ENCODE measurements at places on chromosomes 3 and 15. TPM values are rescaled to one million over a fixed set of nuclear protein-coding genes. Genes with fewer than 3 reads are reported as not detected.

GRCh38 chr15:80152180-80152895, 461 bp upstream of the FAH start:
- DNase-seq = peak; percentile 84
- peaks cover 33% of the 10 kb centered on the region for H3K4me1 ChIP-seq
- H3K4me3 ChIP-seq = peak overlapping the region; percentile 81
- H3K27ac ChIP-seq = peak overlapping the region; percentile 47
- no peaks in the 10 kb centered on the region for H3K36me3 ChIP-seq

The BNC1 gene
- not detected for total RNA-seq

DNA sequence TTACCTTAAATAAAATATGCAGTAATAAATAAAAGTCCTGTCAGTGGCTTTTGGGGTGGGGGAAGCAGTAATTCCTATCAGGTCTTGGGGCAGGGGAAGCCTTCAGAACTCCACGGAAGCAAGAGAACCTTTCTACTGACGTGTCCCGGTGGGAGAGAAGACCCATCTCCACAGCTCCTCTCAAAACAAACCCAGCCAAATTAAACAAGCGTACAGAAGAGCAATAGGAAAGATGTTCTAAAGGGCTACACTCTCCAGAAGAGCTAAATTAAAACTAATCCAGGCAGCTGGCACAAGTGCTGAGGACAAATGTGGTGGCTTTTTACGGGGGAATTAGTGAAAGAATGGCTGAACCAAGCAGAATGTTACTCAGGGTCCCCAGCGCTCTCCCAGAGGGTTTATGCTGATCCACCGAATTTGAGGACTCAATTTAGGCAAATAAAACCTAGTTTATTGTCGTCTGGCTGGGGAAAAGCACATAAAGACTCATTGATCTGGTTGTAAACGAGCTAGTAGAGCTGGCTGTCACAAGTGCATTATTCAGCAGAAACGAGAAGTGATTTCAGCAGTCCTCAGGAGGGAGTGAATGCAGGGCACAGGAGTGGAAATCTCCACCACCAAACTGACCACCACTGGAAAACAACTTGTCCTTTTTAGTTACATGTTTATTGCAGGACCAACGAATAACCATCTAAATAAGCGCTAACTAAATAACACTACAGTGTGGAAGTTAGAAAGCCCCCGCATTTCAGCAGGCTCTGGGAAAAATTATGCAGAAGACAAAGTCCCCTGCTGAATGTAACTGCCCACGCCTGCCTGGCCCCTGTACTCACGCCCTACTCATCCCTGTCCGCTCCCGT, 13.5 kb downstream of the BFSP2 start:
- no peaks in the 10 kb centered on the region for H3K36me3 ChIP-seq
- no peaks in the 10 kb centered on the region for H3K27me3 ChIP-seq
- H3K4me3 ChIP-seq = no peak overlapping the region
- DNase-seq = no peak

DNA sequence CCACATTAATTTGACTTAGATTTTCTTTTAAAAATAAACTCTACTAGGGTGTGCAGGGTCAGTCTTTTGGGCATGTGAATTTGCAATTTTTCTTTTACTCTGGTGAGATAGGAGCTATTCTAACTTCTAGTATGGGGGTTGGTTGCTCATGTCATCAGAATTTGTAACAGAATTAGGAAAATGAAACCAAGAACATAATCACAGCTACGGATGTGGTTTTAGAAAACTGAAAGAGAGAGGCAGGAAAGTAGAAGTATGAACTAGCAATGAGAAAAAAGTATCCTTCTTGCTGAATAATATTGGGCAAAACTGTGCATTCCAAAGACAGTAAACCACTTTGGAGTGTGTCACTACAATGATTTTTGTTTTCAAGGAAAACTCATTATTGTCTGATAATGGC, 43.3 kb downstream of the ADPGK start:
- H3K4me3 ChIP-seq = peak overlapping the region; percentile 58
- H3K27ac ChIP-seq = peak overlapping the region; percentile 70
- DNase-seq = no peak
- peaks cover 28% of the 10 kb centered on the region for H3K36me3 ChIP-seq

DNA sequence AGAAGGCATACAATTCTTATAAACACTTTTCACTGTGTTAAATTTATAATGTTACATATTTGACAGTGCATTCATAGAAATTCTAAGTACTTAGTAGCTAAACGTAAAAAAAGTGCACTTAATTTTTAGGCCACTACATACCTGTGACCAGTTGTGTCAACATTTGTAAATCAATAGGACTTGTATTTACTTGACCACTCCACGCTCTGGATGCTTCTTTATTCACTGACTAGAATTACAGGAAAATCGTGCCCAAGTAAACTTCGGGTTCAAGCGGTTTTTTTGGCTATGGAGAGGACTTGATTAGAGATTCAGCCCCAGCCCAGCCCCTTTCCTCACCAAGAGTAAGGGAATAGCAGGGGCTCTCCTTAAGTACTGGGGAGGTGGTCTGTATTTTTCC, 21.8 kb downstream of the WDR53 start:
- H3K36me3 ChIP-seq = peaks cover 16% of the 10 kb centered on the region
- H3K4me1 ChIP-seq = no peaks in the 10 kb centered on the region
- no peak for DNase-seq

DNA sequence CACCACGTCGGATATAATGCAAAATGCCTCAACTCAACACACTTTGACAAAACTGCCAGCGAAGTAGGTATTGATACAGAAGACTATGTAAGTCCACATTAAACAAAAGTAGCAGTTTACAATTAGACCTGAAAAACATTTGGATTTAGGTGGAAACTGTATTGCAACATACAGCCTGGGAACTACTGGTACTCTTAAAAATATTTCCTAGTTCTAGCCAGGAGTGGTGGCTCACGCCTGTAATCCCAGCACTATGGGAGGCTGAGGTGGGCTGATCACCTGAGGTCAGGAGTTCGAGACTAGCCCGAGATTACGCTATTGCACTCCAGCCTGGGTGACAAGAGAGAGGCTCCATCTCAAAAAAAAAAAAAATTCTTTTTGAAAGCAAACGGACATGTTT, 246.2 kb downstream of the ZBTB20 start:
- H3K27me3 ChIP-seq = no peaks in the 10 kb centered on the region
- H3K4me3 ChIP-seq = peak overlapping the region; percentile 8
- no peaks in the 10 kb centered on the region for H3K36me3 ChIP-seq
- no peak for DNase-seq
- no peak overlapping the region for H3K27ac ChIP-seq

The MESD gene
- total RNA-seq = 23.8 TPM

The NR1D2 gene
- total RNA-seq = 5.6 TPM

The PRICKLE2 gene
- total RNA-seq = 0.17 TPM

The CEP152 gene
- 33.3 TPM for total RNA-seq

The RAF1 gene
- total RNA-seq = 76.3 TPM

The SLC22A14 gene
- 0.14 TPM for total RNA-seq

The GP9 gene
- total RNA-seq = not detected

The OR5H2 gene
- total RNA-seq = not detected

DNA sequence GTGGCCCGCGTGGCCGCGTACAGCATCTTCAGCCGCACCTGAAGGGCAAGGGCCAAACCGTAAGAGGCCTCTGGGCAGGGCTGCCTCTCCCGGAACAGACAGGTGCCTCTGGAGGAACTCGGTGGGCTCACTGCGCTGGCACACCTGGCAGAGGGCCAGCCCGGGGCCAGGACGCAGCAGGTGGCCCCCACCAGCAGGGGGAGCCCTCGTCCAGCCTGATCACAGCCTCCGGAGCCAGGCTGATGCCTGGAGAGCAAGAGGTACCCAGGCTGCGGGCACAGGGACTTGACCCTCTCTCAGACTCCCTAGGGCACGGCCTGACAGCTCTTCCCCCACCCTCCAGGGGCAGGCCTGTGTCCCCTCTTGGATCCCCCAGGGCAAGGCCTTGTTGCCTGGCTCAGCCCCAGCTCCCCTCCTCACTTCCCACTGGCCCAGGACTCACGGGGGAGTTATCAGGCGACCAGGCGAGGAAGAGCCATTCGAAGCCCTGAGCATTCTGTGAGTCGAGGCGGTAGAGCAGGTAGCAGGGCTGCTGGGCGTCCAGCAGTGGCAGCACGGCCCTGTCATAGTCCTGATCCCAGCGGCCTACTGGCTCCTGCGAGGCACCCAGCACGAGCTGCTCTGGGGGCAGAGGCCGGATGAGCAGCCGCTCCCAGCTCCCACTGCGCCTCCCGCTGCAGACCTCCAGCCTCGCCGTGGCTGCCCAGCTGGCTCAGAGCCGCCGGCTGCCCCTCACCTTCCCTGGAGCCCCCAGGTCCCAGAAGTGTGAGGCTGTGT, 6.2 kb upstream of the TLR9 start:
- H3K4me3 ChIP-seq = peak overlapping the region; percentile 51
- H3K36me3 ChIP-seq = peaks cover 2% of the 10 kb centered on the region
- no peak overlapping the region for H3K27ac ChIP-seq
- H3K27me3 ChIP-seq = no peaks in the 10 kb centered on the region

The GPR62 gene
- total RNA-seq = not detected

GRCh38 chr15:70614221-70614620, 149.1 kb downstream of the UACA start:
- H3K27ac ChIP-seq = peak overlapping the region; percentile 9
- no peak for DNase-seq
- H3K4me1 ChIP-seq = no peaks in the 10 kb centered on the region
- peaks cover 15% of the 10 kb centered on the region for H3K27me3 ChIP-seq
- no peaks in the 10 kb centered on the region for H3K36me3 ChIP-seq

- H3K4me3 ChIP-seq = peak overlapping the region; percentile 91
- peaks cover 35% of the 10 kb centered on the region for H3K27me3 ChIP-seq
- no peak overlapping the region for H3K27ac ChIP-seq
Observed at GRCh38 chr15:51751697-51752683, 593 bp downstream of the TMOD2 start.

DNA sequence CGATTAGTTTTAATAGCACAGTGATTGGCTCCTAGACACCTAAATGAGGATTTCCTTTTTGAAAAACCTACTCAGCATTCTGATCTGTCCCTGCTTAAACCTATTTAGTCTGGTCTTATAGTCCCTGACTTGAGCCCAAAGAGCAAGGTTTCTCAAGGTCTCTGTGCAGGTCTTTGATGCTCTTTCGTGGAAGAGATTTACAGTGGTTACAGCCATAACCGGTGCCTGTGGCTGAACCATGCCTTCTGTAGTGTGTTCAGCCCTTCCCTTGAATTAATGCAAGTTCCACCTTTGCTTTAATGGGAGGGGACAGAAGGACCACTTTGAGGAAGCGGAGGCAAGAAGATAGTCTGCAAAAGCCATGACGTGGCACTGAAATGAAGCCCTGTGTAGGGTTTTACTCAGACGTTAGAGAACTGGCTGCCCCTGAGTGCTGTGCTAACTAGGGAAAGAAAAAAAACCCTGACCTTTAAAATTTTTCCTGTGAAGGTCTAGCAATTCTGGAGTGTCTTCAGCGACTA, 43.0 kb downstream of the ZBTB38 start:
- peak overlapping the region; percentile 85 for H3K4me3 ChIP-seq
- peak overlapping the region; percentile 97 for H3K27ac ChIP-seq
- peaks cover 17% of the 10 kb centered on the region for H3K36me3 ChIP-seq
- peaks cover 86% of the 10 kb centered on the region for H3K4me1 ChIP-seq

The GMPPB gene
- 33.4 TPM for total RNA-seq

The PIGBOS1 gene
- 14.5 TPM for total RNA-seq

The FRMD5 gene
- 0.60 TPM for total RNA-seq

GRCh38 chr3:89375451-89375850, 268.0 kb downstream of the EPHA3 start:
- no peaks in the 10 kb centered on the region for H3K27me3 ChIP-seq
- no peak overlapping the region for H3K27ac ChIP-seq
- no peaks in the 10 kb centered on the region for H3K4me1 ChIP-seq
- H3K36me3 ChIP-seq = no peaks in the 10 kb centered on the region

DNA sequence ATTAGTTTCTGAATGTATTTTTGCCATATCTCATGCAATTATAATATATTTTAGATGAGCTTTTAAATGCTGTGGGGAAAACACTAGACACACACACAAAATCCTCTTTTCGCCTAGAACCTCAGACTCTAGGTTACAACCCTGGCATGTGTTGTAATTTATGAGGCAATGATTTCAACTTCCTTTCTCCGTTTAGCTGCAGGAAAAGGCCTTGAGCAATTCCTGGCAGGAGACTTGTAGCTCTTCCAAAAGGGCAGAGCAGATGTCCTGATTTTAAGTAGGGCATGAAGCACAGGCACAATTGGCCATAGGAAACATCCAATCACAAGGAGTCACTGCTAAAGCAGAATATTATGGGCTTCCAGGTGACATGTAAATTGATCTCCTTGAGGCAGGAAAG, 82.0 kb downstream of the GPR156 start:
- H3K36me3 ChIP-seq = no peaks in the 10 kb centered on the region
- no peaks in the 10 kb centered on the region for H3K4me1 ChIP-seq
- H3K4me3 ChIP-seq = no peak overlapping the region
- H3K27ac ChIP-seq = no peak overlapping the region
- H3K27me3 ChIP-seq = no peaks in the 10 kb centered on the region

All from activated T-cell treated with anti-CD3 and anti-CD28 coated beads, Interleukin-2, amount 50 U/mL, for 72 hours (primary cell).